ENCODE measurements at places on chromosomes 2 and 18.

- peak; percentile 63 for DNase-seq
Observed at GRCh38 chr2:102082571-102083392, 59.8 kb upstream of the IL1R1 start.

DNA sequence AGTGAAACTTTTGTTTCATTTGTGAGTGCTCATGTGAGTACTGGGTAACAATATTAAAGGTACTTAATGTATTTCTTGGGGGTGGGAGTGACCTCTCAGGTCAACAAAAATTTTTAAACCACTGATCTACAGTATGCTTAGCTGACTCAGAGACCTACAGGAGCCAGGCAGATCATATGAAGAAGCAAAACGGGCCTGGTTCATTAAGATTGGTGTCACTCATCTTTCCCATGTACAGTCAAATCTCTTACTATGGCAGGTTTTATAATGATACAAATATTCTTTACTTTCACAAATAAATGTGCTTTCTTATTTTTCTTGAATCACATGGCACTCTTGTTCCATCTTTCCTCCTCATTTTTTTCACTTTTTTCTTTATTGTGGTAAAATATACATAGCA, 7.7 kb upstream of the TMSB10 start:
- DNase-seq: no peak

DNA sequence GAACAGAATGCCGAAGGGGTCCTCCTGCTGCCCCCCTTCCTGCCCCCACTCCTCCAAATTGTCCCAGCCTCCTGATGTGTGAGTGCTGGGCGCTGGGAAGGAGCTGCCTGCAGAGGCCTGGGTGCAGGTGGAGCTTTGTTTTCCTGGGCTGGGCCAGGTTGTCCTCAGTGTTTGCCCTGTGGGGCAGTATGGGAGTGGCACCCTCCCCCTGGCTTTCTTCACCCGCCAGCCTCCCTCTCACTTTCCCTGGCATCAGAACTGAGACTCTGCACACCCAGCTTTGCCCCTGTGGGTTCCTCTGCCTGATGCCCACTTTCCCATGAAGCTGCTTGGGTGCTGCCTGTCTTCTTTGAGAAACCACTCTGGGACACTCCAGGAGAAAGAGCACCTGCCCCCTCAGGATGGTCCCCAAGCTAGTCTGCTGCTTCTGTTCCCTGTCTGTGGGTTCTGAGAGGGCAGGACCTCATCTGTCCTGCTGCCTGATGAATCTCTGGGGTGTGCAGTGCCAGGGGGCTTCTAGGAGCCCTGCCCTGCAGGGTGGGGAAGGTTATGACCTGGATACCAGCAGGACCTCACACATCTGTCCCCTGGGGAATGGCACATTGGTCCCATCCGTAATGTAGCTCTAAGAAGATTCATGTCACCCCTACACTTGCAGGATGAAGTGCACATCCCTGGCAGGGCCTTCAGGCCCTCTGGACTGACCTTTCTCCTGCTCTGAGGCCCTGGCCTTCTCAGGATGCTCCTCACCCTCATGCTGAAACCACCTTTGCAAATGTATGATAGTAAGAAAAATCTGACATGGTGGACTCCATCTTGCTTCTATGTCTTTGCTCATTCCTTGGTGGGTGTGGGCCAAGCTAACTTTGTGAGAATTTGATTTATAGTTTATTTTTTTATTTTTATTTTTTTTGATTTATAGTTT, 146.8 kb upstream of the HS6ST1 start:
- DNase-seq: no peak

DNA sequence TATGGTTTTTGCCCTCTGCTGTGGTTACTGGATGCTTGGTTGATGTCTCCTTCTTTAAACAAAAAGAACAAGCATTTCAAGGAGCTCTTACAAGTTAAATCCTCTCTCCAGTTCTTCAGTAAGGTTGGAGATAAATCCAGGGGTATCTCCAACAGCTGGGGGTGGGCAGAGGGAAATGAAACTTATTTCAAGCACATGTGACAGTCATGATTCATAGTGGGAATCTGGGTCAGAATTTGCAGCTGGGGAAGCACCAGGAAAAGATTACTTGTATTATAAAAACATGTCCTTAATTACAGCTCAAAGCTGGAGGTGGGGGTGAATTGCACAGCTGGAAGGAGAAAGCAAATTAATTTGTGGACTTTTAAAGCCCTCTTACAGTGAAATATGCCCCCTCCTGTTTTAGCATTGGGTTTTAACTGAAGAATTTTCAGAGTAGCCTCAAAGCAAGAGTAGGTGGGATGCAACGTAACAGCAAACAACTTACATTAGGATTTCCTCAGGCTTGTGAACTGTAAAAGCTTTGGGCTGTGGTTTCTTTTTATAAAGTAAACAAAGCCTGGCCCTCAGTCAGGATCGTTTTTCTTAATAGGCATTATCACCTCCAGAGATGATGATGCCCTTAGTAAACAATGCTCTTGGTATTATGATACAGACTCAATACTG, 596.4 kb downstream of the NYAP2 start:
- DNase-seq: no peak

DNA sequence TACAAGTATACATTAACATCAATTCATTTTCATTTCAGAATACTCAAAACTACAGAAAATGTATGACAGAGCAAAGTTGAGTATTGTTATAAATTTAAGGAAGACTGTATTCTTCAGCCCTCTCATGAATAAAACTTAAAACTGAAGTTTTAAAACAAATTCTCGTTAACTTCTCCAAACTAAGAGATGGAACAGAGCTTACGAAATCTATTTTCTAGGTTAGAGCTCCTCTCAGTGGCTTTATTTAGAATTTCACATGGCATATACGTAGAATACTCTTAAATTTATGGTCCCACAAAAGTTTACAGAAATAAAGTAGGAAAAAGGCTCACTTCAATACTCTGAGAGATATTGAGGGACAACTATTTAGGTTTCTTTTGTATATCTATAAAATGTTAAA, 612.1 kb downstream of the KCNJ3 start:
- DNase-seq: no peak

DNA sequence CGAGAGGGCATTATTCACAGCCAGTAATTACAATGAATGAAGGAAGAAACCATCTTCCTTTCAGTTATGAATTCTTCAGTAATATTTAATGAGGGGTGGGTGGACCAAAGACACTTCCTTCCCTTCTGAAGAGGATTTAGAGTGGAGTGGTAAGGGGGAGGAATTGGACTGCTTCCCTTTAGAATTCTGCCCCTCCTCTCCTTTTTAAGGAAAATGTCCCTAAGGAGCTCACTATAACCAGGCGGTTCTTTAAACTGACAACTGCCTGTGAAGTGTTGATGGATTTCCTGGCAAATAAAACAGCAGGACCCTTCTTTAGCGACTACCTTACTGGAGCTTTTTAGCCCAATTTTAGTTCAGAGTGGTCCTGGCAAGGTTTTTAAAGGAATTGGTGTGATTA, 86.4 kb downstream of the LIMS1 start:
- DNase-seq: no peak

GRCh38 chr2:178833382-178833781, 26.2 kb upstream of the TTN start:
- no peak for DNase-seq
